CD4-positive, alpha-beta T cell (primary cell): ENCODE measurements at places on chromosomes 3 and 15. TPM values are rescaled to one million over a fixed set of nuclear protein-coding genes. Genes with fewer than 3 reads are reported as not detected.

STARD5 gene
- 9.8 TPM for total RNA-seq

DNA sequence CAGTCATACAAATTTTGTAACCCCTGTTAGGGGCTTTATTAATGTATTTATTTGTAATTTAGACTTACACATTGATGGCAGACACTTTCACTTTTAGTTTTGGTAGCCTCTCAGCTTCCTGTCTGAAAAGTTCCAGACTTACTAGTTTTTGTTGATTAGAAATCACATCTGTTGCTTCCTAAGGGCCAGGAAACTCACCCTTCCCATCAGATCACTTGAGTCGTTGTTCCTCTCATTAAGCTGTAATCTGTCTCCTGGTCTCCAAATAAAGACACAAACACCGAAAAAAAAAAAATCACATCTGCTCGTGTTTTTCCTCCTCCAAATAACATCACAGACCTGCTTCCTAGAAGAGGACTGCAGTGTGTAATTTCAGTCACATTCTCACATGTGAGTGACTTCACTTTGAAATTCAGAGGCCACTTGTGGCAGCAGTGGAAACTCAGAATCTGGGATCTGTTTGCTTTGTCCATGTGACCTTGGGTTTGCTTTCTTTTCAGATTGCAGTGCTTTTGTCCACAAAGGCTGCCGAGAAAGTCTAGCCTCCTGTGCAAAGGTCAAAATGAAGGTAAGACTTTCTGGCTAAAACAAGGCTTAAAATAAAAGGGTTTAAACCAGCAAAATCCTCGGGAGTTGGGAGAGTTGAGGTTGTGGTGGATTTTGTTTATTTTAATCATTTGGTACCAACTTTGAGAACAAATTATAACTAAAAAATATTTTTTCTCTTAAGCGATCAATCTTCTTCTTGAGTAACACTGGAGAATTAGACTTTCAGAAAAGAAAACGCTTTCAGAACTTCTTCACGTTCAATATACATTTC is 87.0 kb downstream of the KLHL25 start:
- H3K27ac ChIP-seq: peak overlapping the region; percentile 88
- no peaks in the 10 kb centered on the region for H3K27me3 ChIP-seq
- DNase-seq: no peak
- peak overlapping the region; percentile 45 for H3K4me3 ChIP-seq
- H3K4me1 ChIP-seq: peaks cover 54% of the 10 kb centered on the region

DNA sequence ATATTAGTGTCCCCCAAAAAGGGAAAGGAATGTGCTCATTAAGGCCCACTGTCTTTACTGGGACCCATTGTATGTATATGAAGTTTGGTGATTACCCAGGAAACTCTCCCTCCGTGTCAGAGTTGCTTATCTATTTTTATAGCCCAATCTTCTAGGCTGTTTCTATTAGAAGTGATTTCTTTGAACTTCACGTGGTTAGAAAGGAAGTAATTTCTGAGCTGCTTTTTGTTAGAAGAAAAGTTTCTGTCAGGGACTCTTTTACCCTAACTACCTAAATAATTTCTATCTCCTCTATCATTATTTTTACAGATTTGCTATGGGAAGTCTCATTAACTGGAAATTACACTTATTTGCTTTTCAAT is 17.7 kb upstream of the SENP7 start:
- no peak for DNase-seq
- H3K4me3 ChIP-seq: no peak overlapping the region
- H3K4me1 ChIP-seq: peaks cover 22% of the 10 kb centered on the region
- H3K36me3 ChIP-seq: no peaks in the 10 kb centered on the region

DNA sequence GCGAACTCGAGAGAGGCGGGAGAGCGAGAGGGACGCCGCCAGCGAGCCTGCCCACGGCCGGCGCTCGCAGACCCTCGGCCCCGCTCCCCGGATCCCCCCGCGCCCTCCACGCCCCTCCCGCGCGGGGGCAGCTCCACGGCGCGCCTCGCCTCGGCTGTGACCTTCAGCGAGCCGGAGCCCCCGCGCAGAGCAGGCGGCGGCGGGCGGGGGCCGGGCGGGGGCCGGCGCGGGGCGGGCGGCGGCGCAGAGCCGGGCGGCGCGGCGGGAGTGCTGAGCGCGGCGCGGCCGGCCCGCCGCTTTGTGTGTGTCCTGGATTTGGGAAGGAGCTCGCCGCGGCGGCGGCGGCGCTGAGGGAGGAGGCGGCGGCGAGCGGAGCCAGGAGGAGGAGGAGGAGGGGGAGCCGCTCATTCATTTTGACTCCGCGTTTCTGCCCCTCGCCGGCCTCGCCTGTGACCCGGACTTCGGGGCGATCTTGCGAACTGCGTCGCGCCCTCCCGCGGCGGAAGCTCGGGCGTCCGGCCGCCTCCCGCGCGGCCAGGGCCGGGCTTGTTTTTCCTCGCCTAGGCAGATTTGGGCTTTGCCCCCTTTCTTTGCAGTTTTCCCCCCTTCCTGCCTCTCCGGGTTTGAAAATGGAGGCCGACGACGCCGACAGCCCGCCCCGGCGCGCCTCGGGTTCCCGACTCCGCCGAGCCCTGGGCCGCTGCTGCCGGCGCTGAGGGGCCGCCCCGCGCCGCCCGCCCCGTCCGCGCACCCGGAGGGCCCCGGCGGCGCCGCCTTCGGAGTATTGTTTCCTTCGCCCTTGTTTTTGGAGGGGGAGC is 524 bp downstream of the IGF1R start:
- peaks cover 33% of the 10 kb centered on the region for H3K4me1 ChIP-seq
- peaks cover 17% of the 10 kb centered on the region for H3K27me3 ChIP-seq
- peak; percentile 9 for DNase-seq
- no peaks in the 10 kb centered on the region for H3K36me3 ChIP-seq
- no peak overlapping the region for H3K27ac ChIP-seq

GRCh38 chr3:128548426-128549282 is 55.7 kb upstream of the GATA2 start:
- H3K27ac ChIP-seq: no peak overlapping the region
- no peaks in the 10 kb centered on the region for H3K36me3 ChIP-seq
- DNase-seq: no peak
- no peaks in the 10 kb centered on the region for H3K4me1 ChIP-seq
- peaks cover 12% of the 10 kb centered on the region for H3K27me3 ChIP-seq

GRCh38 chr3:104297617-104298016 is 1069.1 kb upstream of the ALCAM start:
- H3K4me1 ChIP-seq: no peaks in the 10 kb centered on the region
- H3K27ac ChIP-seq: no peak overlapping the region
- no peaks in the 10 kb centered on the region for H3K36me3 ChIP-seq
- no peaks in the 10 kb centered on the region for H3K27me3 ChIP-seq

GRCh38 chr15:42149493-42150218 is 6.8 kb downstream of the PLA2G4F start:
- no peak overlapping the region for H3K4me3 ChIP-seq
- no peaks in the 10 kb centered on the region for H3K4me1 ChIP-seq
- H3K27ac ChIP-seq: no peak overlapping the region
- no peaks in the 10 kb centered on the region for H3K36me3 ChIP-seq

HDAC11 gene
- total RNA-seq: 4.6 TPM

- H3K27me3 ChIP-seq: peaks cover 63% of the 10 kb centered on the region
- H3K4me3 ChIP-seq: no peak overlapping the region
- H3K36me3 ChIP-seq: no peaks in the 10 kb centered on the region
- no peak for DNase-seq
- peaks cover 3% of the 10 kb centered on the region for H3K4me1 ChIP-seq
- H3K27ac ChIP-seq: no peak overlapping the region
Measured at GRCh38 chr15:80250614-80251427, 1.2 kb downstream of the CTXND1 start.

- DNase-seq: no peak
- no peak overlapping the region for H3K27ac ChIP-seq
- H3K4me3 ChIP-seq: no peak overlapping the region
Measured at GRCh38 chr15:57785959-57786358, 79.4 kb downstream of the POLR2M start.

OIP5 gene
- 0.20 TPM for total RNA-seq

DNA sequence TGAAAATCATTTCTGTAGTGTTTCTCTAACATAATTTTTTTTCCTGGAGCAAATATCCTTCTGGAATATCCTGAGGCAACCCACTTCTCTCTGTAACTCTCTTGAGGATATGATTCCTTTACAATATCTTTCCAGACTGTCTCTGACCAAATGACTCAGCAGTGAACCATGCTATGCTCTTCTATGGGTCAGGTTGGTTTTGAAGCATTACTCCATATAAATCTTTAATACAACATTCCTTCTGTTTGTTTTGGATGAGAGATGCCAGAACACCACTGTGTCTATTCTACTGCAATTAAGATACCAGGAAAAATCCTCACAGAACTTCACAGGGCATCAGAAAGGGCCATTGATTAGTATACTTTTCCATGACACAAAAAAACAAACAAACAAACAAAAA is 626.4 kb upstream of the ZNF385D start:
- H3K4me1 ChIP-seq: no peaks in the 10 kb centered on the region
- H3K27me3 ChIP-seq: no peaks in the 10 kb centered on the region
- H3K27ac ChIP-seq: no peak overlapping the region
- no peaks in the 10 kb centered on the region for H3K36me3 ChIP-seq
- no peak for DNase-seq

CD86 gene
- 1.4 TPM for total RNA-seq

GP9 gene
- total RNA-seq: not detected

DNA sequence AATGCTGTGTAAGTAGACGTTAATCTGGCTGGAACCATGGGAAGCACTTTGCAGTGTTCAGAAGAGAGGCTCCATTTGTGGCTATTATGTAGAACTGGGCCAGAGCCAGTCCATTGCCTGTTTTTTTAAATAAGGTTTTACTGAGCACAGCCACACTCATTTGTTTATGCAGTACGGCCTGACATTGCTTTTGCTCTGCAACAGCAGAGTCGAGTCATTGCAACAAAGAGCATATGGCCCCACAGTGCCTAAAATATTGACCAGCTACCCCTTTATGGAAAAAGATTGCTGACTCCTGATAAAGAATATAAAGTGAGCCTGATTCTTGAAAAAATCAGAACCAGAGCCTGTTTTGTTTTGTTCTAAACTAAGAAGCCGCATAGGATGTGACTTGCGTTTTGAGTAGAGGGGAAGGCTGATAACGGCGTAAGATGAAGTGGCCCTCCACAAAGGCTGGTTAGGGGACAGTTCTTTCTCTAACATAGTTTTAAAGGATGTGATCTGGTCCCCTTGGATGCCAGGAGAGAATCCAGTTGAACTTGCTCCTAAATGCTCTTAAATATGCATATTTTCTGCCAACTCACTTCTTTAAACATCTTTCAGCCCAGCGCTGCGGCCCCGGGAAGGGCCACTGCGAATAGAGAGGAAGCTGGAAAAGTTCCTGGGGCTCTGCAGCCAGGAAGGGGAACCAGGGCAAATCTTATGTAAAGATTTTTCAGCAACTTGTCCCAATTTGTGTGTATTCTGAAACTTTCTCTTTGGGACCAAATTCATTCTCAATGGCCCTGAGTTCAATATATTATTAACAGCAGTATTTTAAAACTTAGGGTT is 64.5 kb downstream of the GLDN start:
- peaks cover 8% of the 10 kb centered on the region for H3K27me3 ChIP-seq
- no peak overlapping the region for H3K27ac ChIP-seq
- no peak overlapping the region for H3K4me3 ChIP-seq

- no peaks in the 10 kb centered on the region for H3K4me1 ChIP-seq
- no peak overlapping the region for H3K4me3 ChIP-seq
- H3K27me3 ChIP-seq: no peaks in the 10 kb centered on the region
- H3K27ac ChIP-seq: no peak overlapping the region
- DNase-seq: no peak
Measured at GRCh38 chr3:50466177-50466576, 37.3 kb downstream of the CACNA2D2 start.

EFHB gene
- 1.2 TPM for total RNA-seq

DNA sequence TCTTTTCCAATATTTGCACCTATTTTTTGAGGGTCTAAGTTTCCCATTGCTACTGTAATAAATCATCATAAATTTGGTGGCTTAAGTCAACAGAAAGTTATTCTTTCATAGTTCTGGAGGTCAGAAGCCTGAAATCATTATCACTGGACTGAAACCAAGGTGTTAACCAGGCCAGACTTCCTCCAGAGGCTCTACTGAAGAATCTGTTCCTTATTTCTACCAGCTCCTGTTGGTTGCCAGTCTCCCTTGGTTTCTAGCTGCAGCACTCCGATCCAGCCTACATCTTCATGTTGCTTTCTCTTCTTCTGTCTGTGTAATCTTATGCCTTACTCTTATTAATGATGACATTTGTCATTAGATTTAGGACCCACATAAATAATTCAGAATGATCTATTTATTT is 22.0 kb upstream of the ARPP21 start:
- no peaks in the 10 kb centered on the region for H3K36me3 ChIP-seq
- no peaks in the 10 kb centered on the region for H3K4me1 ChIP-seq
- no peak overlapping the region for H3K27ac ChIP-seq
- DNase-seq: no peak
- no peaks in the 10 kb centered on the region for H3K27me3 ChIP-seq

DNA sequence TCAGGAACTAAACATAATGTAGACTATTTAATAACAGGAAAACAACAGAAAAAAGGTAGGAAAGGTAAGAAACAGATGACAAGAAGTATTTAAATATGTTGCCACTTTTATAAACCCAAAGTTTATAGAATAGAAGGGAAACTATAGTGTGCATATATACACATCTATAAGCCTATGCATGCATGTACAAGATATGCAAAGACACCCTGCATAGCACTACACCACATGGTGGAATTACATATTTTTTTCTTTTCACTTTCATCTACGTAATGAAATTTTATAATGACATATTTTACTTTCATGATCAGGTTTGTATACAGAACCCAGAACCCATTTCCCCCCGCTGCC is 136.8 kb downstream of the MEX3B start:
- H3K27me3 ChIP-seq: no peaks in the 10 kb centered on the region
- H3K36me3 ChIP-seq: no peaks in the 10 kb centered on the region
- no peak overlapping the region for H3K27ac ChIP-seq
- no peak for DNase-seq
- no peaks in the 10 kb centered on the region for H3K4me1 ChIP-seq
- no peak overlapping the region for H3K4me3 ChIP-seq

PCOLCE2 gene
- total RNA-seq: not detected
